ENCODE measurements at places on chromosomes 5 and 9.

- DNase-seq: peak; percentile 55
These were observed 49.6 kb upstream of the CACNA1B start for GRCh38 chr9:137827908-137828526.

- no peak for DNase-seq
These were observed 5.6 kb upstream of the IL33 start for GRCh38 chr9:6209966-6210365.

DNA sequence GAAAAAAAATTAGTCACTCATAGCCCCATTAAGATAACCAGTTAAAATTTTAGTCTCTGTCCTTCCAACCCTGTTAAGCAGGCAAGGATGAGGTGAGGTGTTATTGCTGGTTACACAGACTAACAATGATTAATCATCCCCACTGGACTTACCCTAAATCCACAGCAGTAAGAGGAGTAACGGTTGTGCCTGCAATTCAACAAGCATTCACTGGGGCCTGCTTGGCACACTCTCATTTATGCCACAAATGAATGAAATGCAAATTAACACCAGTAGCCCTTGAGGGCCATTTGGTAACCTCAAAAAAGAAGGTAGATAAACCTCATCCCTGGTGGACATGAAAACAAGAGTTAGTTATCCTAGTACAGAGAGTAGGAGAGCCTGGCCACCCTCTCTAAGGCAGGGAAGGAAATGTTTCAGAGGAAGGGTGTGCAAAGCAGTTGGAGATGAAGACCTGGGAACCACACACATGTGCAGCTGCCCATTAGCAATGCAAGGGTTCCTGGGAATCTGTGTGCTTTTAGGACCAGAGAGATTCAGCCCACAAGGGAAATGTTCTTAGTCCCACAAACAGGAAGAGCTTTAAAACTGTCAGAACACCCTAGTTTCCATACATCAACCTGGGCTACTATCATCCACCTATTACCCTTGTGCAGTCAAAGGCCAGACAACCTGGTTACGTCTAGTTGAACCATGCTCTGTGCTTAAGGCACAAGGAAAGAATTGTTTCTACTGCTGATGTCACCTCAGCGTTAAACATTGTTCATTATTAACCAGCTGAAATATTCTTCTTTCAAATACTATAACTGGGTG is 7.7 kb downstream of the LHFPL2 start:
- DNase-seq: no peak

DNA sequence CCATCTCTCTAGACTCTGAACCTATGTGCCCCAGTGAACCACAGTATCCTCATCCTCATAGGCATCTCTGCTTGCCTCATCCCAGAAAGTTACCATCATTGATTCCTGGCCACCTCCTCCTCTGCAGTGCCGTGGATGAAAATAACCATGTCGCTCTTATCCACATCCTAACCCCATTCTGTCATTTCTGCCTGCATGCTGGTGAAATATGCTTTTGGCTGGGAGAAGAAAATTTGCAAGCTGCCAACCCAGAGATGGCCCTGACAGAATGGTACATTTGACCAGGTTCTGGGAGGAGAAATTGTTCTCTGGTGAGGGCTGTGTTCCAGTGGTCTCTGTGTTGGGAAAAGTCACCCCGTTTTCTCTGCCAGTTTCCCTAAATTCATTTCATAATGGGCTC is 149.7 kb downstream of the NMUR2 start:
- DNase-seq: no peak

DNA sequence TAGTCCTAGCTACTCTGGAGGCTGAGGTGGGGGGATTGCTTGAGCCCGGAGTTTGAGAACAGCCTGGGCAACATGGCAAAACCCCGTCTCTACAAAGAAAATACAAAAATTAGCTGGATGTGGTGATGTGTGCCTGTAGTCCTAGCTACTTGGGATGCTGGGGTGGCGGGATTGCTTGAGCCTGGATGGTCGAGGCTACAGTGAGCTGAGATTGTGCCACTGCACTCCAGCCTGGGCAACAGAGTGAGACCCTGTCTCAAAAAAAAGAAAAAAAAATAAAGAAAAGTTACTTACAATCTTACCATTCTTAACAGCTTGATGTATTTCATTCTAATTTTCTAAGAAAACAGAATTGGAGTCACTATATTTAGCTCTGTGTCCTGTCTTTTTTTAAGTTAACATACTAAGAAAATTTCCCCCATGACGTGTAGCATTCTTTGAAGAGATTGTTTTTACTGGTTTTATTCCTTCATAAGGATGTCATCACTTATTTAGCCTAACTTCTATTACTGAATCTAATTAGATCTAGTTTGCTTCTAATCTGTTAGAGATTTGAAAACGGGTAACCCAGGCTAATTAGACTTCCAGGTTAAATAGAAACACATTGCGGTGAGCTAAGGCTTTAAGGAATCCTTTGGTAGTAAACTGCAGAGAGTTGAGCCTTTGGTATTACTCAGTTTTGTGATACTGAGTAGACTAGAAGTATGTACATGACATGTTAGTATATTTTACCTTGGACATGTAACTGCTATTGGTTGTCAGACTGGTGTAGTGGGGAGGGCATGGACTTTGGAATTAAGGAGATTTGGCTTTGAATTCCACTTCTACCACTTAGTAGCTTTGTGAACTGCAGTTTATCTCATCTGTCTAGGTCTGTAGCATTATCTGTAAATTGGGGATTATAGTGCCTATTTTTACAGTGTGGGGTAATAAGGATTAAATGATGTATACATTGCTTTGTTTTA is 24.0 kb downstream of the HSPA4 start:
- DNase-seq: no peak

- no peak for DNase-seq
These were observed 348.1 kb upstream of the PTGER4 start for GRCh38 chr5:40331616-40332015.

Data from activated effector memory CD4-positive, alpha-beta T cell treated with anti-CD3 and anti-CD28 coated beads, Interleukin-2, amount 50 U/mL, for 16 hours (primary cell).